ENCODE measurements at places on chromosomes 1 and 21.

DNA sequence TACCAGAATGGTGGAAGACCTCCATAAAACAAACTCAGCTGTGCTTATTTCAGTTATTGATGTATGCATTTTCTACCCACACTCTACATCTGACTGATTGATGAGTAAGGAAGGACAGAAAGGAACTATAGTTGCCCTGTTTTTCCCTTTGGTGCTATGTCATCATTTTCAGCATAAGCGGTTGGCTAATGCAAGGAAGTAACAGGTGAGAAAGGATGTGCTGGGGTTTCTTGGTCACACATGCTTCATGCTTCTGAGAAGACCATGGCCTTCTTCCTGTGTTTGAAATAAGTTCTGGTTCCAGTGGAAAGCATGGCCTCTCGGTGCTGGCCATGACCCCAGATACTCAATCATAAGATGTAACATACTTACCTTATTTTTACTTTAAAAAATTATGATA is 541.2 kb downstream of the PTPRU start:
- no peak for DNase-seq

DNA sequence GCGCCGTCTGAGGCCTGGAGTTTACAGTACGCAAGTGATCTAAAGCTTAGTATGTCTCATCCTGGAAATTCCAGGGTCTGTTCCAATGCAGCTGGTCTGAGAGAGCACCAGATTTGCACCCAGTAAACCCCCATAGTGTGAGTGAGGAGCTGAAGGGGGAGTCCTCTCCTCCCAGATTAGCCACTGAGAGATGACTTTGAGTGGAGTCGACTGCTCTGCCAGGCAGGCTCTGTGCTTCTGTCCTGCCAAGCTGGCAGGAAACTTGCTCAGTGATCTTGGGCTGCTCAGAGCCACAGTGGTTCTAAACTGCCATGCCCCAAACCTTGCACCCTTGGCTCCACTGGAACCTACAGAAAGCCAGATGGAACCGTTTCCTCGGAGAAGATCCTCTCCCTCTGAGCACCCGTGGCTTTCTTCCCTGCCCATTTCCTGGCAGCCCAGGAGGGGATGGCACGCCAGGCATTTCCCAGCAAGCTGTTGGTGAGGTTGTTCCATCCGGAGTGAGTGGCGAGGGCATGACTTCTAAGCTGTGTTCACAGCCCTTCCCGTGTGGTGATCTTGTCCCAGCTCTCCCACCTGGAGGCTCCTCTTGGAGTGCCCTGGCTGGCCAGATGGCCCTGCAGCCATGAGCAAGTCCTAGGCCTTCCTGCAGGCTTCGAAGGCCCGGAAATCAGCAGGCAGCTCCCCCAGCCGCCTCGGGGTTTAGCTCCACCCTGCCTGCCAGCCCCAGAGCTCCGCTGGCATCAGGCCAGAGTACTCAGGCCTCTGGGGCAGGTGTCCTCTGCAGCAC is 125.9 kb upstream of the VAMP3 start:
- no peak for DNase-seq

GRCh38 chr1:61426254-61426653 is 298.7 kb downstream of the TM2D1 start:
- no peak for DNase-seq

DNA sequence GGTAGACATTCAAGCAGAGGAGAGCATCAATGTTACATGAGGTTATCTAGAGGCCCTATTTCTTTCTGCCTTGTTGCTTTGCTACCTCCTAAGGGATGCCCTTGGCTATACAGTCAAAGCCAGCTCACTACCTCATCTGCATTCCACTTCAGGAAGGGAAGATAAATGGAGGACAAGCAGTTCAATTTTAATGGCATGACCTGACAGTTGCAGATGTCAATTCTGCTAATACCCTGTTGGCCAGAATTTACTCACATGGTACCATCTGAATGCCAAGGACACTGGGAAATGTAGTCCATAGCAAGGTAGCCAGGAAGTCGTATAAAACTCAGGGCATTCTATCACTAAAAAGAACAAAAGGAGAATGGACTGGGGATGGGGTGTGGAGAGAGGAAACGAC is 31.5 kb downstream of the PALMD start:
- DNase-seq: no peak

DNA sequence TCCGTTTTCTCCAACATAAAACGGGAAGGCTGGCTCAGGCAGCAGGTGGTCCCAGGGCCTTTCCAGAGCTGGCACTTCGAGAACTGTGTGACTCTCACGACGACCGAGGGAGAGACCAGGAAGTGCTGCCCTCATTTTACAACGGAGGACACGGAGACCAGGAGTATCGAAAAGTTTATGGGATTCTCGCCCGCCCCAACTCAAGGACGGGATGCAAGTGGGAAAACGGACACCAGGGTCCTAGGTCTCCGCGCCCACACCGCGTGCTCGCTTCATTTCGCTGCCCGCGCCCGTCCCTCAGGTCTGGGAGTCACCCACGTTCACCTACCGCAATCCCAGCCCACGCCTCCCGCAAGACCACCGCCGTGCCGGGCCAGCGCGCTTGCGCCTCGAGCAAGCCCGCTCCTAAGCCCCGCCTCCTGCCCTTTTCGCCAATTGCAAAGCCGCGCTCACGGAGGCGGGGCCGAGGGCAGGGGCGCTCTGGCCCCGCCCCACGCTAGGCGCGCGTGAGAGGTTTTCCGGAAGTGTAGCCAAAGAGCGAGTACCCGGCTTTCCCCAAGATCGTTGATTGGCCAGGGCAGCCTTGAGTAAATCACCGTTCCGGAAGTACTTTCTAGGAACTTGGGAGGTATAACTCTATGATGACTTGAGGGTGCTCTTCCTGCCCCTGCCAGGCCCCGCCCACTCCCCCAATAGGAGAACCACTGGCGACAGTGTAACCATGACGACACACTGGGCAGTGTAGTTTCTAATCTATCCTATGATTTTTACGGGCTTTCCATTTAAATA is at the start of gene PARS2:
Gene PARS2 (minus strand): TSS at position 391 of the 789 bp plus-strand sequence. CDS start 5,362 bp downstream, outside the sequence.
- peak; percentile 99 for DNase-seq

DNA sequence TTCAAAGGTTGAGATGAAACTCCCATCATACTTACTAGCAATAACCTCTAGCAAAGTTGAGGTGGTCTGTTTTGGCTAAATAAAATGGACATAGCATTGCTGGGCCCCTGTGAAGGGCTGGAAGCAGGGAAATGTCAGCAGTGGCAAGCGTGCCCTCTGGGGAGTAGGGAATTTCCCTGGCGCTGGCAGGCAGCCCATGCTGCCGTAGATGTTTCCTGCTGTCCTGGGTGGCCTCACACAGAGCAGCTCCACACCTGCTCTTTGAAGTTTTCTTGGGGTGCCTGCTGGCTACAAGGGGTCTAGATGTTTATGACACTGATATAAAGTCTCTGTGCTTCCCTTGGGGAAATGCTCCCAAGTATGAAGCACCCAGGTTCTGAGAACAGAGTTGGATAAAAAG is 30.2 kb downstream of the ADARB1 start:
- DNase-seq: no peak

DNA sequence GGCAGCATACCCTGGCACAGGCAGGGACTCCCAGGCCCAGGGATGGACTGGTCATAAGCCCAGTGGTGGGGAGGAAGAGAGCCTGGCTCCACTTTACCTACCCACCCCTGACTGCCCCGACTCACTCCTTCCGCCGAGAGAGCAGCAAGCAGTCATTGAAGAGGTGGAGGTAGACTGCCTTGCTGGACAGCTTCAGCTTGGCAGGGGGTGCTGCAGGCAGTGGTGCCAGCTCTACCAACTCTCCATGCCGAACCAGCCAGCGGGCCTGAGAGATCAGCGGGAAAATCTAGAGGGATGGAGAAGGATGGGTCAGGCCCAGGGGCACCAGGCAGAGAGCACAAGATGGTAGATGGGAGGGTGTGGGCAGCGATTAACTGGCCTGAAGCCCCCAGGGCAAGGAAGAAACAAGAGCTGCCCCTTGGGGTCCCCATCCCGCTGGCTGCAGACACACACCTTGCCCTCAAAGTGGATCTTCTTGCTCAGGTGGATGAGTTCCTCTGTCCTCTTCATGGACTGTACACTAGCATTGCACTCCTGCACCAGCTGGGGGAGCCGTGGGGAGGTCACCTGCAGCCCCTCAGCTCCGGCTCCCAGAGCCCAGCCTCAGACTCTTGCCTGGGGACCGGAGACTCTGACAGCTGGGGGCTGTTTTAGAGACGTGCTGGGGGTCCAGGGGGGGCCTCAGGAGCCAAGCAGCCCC is 7.7 kb downstream of the ARHGEF19 start:
- no peak for DNase-seq

DNA sequence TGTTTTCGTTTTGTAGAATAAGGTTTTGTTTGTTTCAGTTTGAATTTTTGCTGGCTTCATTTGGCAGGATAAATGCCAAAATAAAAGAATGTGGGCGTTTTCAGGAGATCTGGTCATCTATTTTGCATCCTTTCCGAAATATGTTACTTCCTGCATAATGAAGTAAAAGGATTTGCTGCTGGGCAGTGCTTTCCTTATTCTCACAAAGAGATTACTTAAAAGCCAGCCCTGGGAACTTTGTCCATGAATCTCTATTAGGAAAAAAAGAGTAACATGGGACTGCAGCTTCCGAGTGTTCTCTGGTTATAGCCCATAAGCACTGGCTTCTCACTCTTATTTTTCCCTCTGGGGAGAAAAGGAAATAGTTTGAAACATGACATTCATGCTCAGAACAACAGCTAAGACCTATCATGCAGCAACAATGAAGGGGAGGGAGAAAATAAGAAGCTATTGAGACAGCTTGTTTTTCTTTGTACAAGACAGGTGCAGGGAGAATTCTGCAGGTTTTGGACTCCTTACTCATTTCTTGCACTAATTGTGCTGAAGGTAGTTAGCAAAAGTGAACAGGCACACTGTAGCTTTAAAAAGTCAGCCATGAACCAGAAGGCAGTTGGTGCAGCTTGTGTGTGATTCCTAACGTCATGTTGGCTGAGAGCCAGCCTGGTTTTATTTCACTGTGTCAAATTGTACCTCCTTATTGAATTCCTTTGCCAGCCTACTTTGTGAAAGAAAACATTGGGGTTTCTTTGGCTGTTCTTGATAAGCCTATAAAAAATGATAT is at the start of gene SAMD13:
Gene SAMD13 (plus strand): TSS at position 705 of the 781 bp plus-strand sequence. CDS start 1,527 bp downstream, outside the sequence.
- peak; percentile 79 for DNase-seq

- no peak for DNase-seq
Measured at GRCh38 chr1:150156868-150157603, 7.3 kb downstream of the PLEKHO1 start.

DNA sequence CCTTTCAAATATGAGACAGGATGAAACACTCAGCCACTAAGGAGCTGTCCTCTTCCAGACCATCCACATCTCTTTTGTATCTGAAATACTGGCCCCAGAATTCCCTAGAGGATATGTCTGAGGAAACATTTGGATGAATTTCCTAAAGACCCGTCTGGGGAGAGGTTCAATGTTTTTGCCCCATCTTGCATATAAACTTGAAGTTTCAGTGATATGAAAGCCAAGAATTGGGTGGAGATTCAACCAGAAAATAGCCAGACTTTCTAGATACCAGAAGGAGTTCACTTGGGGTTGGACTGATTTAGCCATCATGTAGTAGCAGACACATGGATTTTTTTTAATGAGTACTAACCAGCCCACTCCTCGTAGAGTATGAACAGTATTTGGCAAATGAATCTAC is 182.0 kb downstream of the PLPP3 start:
- no peak for DNase-seq

DNA sequence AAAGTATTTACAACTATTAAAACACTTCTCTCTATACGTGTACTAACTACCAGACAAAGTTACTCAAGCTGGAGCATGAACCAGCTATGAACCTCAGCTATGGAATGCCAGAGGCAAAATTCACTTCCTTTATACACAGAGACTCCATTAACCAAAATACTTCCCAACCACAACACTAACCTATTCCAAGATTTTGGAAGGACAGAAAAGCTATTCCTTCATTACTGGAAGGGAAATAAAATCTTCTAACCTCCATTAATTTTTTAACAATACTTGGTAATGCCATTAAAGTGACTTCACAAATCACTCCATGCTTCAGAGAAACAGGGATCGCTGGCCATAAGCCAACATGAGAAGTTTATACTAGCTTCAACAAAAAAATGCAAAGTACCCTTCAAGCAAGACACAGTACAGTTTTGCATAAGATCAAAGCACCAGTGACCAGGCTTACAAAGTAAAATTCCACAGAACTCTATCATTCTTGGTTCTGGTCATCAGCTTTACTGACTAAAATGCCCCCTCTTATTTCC is 58.0 kb downstream of the PUM1 start:
- DNase-seq: no peak

DNA sequence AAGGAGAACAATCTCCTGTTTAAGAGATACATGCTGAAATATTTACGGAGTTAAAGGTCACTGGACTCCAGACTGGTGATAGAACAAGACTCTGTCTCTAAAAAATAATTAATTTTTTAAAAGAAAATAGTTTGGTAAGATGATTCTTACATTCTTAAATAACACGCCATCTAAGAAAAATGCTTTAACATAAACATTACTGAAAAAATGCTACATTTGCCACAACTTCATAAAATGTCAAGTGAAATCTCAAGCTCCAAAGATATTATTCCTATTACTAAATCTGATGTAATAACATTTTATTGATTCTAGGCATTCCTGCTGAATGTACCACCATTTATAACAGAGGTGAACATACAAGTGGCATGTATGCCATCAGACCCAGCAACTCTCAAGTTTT is 4.1 kb downstream of the ANGPTL3 start:
- DNase-seq: no peak

DNA sequence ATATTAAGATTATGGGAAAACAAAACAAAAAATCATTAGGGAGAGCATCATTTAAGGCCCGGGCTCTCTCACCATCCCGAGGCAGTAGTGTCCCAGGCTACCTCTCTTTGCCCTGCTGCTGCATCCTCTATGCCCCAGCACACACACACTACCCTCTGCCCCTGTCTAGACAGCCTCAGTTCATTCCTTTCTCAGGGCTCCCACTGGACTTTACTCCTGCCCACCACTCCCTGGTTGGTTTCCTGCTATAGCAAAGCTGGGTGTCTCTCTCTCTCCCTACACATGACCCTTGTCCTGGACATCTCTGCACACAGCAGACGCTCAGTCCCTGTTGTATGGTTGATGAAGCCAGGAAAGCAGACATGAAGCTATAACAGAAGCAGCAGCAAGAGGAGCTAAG is 30.7 kb downstream of the GNG12 start:
- DNase-seq: no peak

- DNase-seq: no peak
Measured at GRCh38 chr1:172221436-172221835, 199.0 kb upstream of the C1orf105 start.

DNA sequence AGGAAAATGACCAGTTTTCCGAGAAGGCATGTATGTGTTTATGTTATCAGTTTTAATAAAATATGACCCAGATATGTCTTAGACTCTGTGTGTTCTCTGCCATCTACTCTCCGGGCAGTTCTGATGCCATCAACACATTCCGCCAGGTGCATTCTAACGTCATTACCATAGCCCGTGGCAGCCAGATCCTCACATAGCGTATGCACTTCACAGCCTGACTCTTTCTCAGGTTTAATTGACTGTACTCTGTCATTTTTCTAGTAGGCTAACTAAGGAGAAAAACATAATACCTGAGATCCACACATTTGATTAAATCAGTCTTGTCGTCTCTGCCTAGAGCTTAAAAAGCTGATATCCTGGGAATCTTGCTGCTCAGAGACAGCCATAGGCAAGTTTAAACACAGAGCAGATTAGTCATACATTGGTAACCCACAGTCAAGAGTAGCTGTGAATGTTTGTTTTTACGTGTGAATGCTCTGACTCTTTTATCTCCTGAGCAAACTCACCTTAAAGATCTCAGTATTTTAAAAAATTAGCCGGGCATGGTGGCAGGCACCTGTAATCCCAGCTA is 175.9 kb downstream of the GREM2 start:
- no peak for DNase-seq

GRCh38 chr1:151612501-151613281 is 841 bp downstream of the SNX27 start:
- no peak for DNase-seq

Measured in HCT116 (cell line).